ENCODE measurements at places on chromosomes 1 and 21.

- DNase-seq, result no peak
Measured at GRCh38 chr1:182569939-182570610, 19.0 kb downstream of the RNASEL start.

GRCh38 chr1:166190400-166190799 lies 23.6 kb upstream of the FAM78B start:
- DNase-seq, result no peak

DNA sequence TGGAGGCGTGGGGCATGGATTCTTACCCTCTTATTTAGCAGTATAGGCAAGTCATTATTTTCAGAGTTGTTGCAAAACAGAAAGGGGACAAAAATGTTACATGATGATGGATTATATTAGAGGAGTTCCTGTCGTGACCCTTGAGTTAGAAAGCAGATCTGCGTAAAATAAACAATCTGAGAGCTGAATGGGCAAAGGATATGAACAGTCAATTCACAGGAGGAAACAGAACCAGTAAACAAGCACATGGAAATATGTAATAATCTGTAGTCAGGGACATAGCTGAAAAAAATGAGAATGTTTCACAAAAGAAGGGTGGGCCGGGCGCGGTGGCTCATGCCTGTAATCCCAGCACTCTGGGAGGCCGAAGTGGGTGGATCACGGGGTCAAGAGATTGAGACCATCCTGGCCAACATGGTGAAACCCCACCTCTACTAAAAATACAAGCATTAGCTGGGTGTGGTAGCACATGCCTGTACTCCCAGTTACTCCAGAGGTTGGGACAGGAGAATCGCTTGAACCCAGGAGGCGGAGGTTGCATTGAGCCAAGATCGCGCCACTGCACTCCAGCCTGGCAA lies 20.9 kb downstream of the RCAN1 start:
- no peak for DNase-seq

DNA sequence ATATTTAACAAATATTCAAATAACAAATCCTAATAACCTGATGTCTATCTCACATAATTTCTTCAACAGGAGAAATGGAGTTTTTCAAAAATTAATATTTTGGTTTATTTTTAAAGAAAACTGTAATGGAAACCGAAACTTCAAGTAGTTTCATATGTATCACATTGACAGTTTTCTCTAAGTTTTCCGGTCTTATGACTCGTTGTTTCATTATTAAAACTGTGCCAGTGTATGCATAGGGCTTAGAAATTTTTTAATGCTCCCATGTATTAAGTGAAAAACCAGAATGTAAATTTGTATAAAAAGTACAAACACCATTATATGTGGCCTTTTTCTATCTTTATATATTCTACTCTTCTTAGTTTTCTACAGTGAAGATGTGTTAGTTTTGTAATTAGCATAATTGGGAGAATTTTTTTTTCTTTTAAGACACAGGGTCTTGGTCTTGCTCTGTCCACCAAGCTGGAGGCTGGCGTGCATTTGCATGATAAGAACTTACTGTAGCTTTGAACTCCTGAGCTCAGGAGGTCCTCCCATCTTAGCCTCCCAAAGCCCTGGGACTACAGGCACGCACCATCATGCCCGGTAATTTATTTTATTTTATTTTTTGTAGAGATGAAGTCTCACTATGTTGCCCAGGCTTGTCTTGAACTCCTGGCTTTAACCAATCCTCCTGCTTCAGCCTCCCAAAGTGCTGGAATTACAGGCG lies 43.9 kb upstream of the SAMSN1 start:
- no peak for DNase-seq

DNA sequence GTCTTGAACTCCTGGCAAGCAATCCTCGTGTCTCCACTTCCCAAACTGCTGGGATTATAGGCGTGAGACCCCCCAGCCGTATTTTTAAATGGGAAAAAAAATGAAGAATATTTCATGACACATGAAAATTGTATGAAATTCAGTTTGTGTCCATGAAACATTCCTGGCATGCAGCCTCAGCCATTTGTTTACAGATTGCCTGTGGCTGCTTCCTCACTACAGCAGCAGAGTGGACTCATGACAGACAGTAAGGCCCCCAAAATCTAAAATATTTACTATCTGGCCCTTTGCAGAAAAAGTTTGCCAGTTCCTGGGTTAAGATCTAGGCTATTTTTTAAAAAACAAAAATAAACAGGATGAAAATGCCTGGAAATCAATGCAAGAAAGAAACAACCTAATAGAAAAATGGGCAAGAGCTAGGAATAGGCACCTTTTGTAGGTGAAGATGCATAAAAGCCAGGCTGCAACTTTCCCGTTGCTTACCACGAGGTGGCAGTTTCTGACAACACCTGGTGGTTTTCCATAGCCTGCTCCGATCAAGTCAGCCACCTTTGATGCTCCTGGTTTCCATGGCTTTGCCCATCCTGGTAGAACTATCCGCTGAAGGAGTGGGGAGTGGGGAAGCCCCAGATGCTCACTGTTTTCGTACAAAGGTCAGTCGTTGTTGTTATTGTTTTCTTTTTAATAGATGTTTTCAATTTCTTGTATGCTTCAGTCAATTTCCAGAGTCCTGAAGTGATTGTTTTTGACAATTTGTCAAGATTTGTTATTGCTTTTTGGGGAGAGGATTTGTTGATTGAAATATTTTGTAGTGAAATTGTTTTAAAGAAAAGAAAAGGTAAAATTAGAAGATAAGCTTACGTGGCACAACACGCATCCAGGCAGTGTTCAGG lies 24.3 kb downstream of the UBE2Q1 start:
- peak; percentile 25 for DNase-seq

- DNase-seq, result no peak
Measured at GRCh38 chr21:38859852-38860251, 54.1 kb downstream of the ETS2 start.

- no peak for DNase-seq
Measured at GRCh38 chr1:47761974-47762373, 235.2 kb downstream of the TRABD2B start.

DNA sequence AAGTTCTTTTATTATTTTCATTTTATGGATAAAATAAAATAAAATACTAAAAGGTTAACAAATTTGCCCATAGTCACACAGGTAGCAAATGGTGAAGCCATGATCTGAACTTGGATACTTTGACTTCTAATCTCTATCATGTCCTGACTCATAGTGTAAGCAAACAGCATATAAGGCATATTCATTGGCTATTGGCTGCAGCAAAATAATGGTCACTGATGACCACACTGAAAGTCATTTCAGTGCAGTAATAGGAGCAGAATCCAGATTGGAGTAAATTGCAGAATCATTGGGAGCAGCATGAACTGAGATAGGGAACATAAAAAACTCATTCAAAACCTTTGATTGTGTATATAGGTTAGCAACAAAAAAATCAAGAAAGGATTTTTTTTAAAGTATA lies 262.9 kb downstream of the PLA2G4A start:
- DNase-seq, result no peak

DNA sequence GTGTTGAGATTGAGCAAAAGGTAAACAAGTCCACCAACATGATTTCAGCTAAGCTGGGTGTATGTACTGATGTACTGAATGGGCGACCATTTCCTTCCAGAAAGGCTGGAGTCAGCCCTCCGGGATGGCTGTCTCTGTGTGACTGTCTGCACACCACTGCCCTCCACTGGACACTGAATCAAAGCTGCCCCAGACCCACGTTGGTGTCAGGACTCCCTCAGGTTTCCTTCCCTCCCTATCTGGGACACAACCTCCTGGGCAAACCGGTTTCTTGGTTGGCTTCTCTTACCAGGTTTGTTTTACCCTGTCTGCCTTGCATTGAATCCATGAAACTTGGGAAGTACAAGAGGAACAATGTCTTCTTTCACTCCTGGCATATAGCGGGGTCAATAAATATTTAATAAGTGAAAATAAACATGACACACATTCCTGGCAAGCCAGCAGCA lies 5.3 kb upstream of the SRP9 start:
- DNase-seq, result peak; percentile 88

GRCh38 chr1:16387201-16388188 lies 20.5 kb downstream of the SZRD1 start:
- no peak for DNase-seq

GRCh38 chr1:194807530-194808220 lies 1621.3 kb upstream of the B3GALT2 start:
- no peak for DNase-seq

- DNase-seq, result no peak
Measured at GRCh38 chr1:86998280-86998679, 83.8 kb downstream of the HS2ST1 start.

- DNase-seq, result no peak
Measured at GRCh38 chr1:183090391-183091006, 67.3 kb downstream of the LAMC1 start.

GRCh38 chr1:48841966-48842365 lies 65.3 kb upstream of the BEND5 start:
- DNase-seq, result no peak
